ENCODE measurements at places on chromosomes 1 and 21. TPM values are rescaled to one million over a fixed set of nuclear protein-coding genes. Genes with fewer than 3 reads are reported as not detected.
A peak's percentile ranks its signal among the peaks of the same experiment; 100 is the strongest.

Gene MRPL24
- total RNA-seq, result 33.6 TPM

- peak overlapping the region; percentile 78 for H3K4me3 ChIP-seq
- DNase-seq, result no peak
- H3K27ac ChIP-seq, result peak overlapping the region; percentile 97
- H3K4me1 ChIP-seq, result peaks cover 40% of the 10 kb centered on the region
- H3K36me3 ChIP-seq, result no peaks in the 10 kb centered on the region
- no peaks in the 10 kb centered on the region for H3K27me3 ChIP-seq
These were observed 1.6 kb downstream of the SLC19A2 start for GRCh38 chr1:169484101-169484500.

GRCh38 chr1:27005648-27006496, 6.8 kb downstream of the TENT5B start:
- no peaks in the 10 kb centered on the region for H3K27me3 ChIP-seq
- no peak overlapping the region for H3K27ac ChIP-seq
- H3K4me3 ChIP-seq, result no peak overlapping the region

Gene OR2W3
- total RNA-seq, result 1.2 TPM

Gene HAPLN2
- not detected for total RNA-seq

Gene MPL
- not detected for total RNA-seq

GRCh38 chr1:183956559-183957188, 80.9 kb downstream of the COLGALT2 start:
- H3K36me3 ChIP-seq, result no peaks in the 10 kb centered on the region
- DNase-seq, result no peak
- H3K4me3 ChIP-seq, result no peak overlapping the region
- no peak overlapping the region for H3K27ac ChIP-seq

Gene KCNC4
- total RNA-seq, result 4.5 TPM

Gene KRTAP21-3
- total RNA-seq, result not detected

- no peaks in the 10 kb centered on the region for H3K36me3 ChIP-seq
- no peak overlapping the region for H3K4me3 ChIP-seq
- DNase-seq, result no peak
- peaks cover 14% of the 10 kb centered on the region for H3K27me3 ChIP-seq
- no peak overlapping the region for H3K27ac ChIP-seq
- peaks cover 7% of the 10 kb centered on the region for H3K4me1 ChIP-seq
These were observed 120.5 kb downstream of the TMEM53 start for GRCh38 chr1:44553771-44554170.

Gene CCDC30
- 5.0 TPM for total RNA-seq

Gene RRP1B
- total RNA-seq, result 23.1 TPM

Gene HLCS
- total RNA-seq, result 16.1 TPM

DNA sequence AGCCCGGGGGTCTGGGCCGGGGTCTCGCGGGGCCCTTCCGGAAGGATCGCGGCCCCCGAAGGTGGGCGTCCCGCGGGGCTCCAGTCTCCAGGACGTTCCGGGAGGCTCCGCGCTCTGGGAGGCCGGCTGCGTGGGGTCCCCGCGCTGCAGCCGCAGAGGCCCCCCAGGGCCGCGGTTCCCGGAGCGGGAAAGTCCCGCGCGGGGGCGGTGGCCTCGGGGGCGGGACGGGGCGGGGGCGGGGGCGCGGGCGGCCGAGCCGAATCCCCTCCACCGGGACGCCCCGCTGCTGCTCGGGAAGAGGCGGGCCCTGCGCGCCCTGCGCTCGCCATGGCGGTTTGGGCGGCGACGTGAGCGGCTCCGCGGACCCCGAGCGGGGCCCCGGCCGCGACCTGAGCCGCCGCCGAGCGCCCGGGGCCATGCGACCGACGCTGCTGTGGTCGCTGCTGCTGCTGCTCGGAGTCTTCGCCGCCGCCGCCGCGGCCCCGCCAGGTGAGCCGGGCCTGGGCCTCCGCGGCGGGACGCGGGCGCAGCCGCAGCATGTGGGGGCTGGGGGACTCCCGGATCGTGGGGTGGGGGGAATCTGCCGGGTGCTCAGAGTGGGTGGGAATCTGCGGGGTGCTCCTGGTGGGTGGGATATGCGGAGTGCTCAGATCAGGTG, at the start of gene IFNGR2:
TSS of gene IFNGR2 (plus strand) at position 286 of the 658 bp plus-strand sequence. CDS start at position 417, 131 bp downstream.
- H3K4me3 ChIP-seq, result peak within 1 kb of the TSS; percentile 96
- no peaks in the 10 kb centered on the region for H3K36me3 ChIP-seq
- no peaks in the 10 kb centered on the region for H3K27me3 ChIP-seq
- peak; percentile 76 for DNase-seq
- peak within 1 kb of the TSS; percentile 99 for H3K27ac ChIP-seq
- peaks cover 54% of the 10 kb centered on the region for H3K4me1 ChIP-seq

Gene SLAMF1
- total RNA-seq, result not detected

DNA sequence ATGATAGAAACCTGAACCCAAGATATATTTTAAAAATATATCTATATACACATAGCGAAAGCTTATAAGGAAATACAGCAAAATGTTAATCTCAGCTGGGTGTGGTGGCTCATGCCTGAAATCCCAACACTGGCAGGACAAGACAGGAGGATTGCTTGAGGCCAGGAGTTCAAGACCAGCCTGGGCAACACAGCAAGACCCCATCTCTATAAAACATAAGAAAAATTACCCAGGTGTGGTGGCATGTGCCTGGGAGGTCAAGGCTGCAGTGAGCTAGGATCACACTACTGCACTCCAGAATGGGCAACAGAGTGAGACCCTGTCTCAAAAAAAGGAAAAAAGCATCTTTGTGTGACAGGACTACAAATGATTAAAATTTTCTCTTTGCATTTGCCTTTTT, 6.0 kb upstream of the SRM start:
- no peak overlapping the region for H3K4me3 ChIP-seq
- no peak overlapping the region for H3K27ac ChIP-seq
- no peaks in the 10 kb centered on the region for H3K27me3 ChIP-seq
- peaks cover 14% of the 10 kb centered on the region for H3K4me1 ChIP-seq
- peaks cover 65% of the 10 kb centered on the region for H3K36me3 ChIP-seq

Gene CFHR3
- not detected for total RNA-seq

Gene TEDDM1
- total RNA-seq, result not detected

DNA sequence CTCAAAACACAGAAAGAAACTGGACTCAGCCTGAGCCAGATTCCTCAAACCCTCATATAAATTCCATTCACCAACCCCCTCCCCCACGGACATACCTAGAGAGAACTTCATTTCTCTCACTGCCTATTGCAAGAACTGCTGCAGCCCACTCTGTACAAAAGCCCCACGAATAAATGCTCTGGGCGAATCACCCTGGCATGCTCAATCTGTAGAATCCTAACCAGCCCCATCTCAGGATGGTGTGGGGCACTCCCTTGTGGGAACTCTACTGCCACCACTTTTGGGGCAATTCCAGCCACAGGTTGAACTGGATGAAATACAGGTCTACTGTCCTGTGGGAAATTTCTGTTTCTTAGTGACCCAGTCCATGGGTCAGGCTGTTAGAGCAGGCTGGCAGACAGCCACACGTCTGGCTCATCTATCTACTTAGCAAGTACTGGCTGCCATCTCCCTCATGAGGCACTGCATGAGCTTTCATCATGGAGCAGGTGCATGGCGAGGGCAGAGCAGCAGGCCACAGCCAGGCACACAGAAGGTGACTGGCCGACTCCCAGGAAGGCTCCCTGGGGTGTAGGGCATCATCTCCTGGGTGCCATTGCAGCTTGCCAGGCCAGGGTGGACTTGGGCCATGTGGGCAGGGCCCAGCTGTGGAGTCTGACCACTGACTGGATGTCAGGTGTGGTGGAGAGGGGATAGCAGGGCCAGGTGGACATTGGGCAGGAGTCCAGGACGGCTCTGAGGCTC, 1.6 kb upstream of the C1orf35 start:
- H3K27ac ChIP-seq, result no peak overlapping the region
- no peak for DNase-seq
- H3K36me3 ChIP-seq, result peaks cover 29% of the 10 kb centered on the region
- H3K4me3 ChIP-seq, result no peak overlapping the region
- no peaks in the 10 kb centered on the region for H3K27me3 ChIP-seq

DNA sequence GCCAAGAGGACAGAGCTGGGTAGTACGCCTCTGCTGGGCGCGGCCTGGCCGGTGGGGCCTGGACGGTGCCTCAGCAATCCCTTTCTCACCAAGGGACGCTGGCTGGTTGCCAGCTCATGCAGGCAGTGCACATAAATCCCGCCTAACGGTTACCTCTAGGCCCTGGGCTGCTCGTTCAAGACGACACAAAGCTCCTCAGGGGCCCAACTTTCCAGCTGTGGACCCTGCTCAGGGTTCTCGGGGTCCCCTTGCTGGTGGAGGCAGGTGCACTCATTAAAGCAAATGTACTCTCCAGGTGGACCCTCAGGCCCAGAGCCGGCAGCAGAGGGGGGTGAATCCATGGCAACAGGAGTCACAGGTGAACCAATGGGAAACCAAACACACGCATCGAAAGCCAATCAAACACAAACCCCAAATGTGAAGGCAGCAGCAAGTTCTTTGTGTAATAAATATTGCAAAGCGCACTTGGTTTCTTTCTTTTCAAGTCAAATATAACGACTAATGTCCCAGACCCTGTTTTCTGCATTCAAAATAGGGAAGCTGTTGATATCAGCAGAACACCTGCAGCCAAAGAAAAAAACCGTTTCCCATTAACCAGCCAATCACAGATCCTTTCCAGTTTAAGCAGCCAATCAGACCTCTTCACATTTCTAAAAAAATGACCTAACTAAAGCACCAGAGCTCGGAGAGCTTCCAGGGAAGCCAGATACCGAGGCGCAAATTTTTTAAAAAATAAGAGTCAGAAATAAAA, 26.1 kb upstream of the CLSTN1 start:
- no peaks in the 10 kb centered on the region for H3K27me3 ChIP-seq
- no peak overlapping the region for H3K27ac ChIP-seq
- peaks cover 16% of the 10 kb centered on the region for H3K4me1 ChIP-seq
- H3K36me3 ChIP-seq, result peaks cover 20% of the 10 kb centered on the region

Gene SNAPIN
- total RNA-seq, result 33.6 TPM

Gene CLEC20A
- not detected for total RNA-seq

DNA sequence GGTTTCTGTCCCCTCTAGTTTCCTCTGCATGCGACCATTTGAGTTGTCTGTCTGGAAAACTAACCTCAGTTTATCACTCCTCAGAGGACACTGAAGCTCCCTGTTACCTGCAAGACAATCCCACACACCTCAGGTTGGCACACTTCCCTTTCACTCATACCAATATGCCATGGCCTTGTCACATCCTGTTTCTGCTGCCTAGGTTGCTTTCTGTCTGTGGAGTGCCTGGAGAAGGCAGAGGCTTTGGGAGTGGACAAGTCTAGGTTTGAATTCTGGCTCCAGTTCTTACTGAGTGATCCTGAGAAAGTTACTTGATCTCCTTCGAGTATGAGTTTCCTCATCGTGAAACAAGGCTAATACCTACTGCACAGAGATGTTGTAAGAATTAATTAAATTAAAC, 171.5 kb upstream of the CACYBP start:
- no peak overlapping the region for H3K4me3 ChIP-seq
- DNase-seq, result no peak

GRCh38 chr1:112058815-112059450, 69.5 kb upstream of the KCND3 start:
- no peaks in the 10 kb centered on the region for H3K36me3 ChIP-seq
- no peak overlapping the region for H3K27ac ChIP-seq
- peaks cover 5% of the 10 kb centered on the region for H3K27me3 ChIP-seq
- no peak overlapping the region for H3K4me3 ChIP-seq
- peaks cover 25% of the 10 kb centered on the region for H3K4me1 ChIP-seq
- no peak for DNase-seq

DNA sequence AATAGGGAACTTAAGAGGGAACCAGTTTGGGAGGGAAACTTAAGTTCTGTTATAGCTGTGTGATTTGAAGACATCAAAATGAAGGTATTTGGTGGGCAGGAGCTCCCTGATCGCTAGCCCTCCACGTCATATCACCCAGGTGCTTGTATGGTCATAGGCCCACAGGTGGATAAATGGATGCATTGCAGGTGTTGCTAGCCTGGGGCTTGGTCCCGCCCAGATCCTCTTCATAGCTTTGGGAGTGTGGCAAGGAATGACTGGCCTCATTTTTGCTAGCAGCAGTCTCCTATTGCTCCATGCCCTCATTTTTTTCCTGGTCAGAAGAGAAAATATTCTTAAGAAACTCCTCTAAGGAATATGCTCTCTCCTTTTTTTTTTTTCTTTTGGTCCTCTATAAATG, 11.3 kb downstream of the GNPAT start:
- H3K27me3 ChIP-seq, result no peaks in the 10 kb centered on the region
- no peak overlapping the region for H3K27ac ChIP-seq
- no peaks in the 10 kb centered on the region for H3K4me1 ChIP-seq
- H3K36me3 ChIP-seq, result peaks cover 55% of the 10 kb centered on the region

Data from suprapubic skin (tissue), 4 donors.